ENCODE measurements at places on chromosomes 2 and 18.

DNA sequence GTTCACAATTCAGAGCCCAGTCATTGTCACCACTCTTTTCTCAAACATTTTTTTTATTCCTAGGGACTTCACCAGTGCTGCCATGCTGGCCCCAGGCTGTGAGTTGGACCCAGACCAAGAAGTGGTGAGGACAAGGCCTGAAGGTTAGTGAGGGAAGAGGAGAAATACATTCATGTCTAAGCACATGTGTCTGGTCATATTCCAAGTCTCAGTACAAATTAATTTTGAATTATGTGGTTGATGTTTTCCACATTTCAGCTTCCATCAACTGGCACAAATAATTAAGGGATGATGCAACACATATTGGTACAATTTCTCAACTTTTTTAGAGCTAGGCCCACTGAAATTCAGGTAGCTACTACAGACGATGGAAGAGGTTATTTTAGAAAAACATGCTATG is 106.6 kb upstream of the UPP2 start:
- DNase-seq = no peak

DNA sequence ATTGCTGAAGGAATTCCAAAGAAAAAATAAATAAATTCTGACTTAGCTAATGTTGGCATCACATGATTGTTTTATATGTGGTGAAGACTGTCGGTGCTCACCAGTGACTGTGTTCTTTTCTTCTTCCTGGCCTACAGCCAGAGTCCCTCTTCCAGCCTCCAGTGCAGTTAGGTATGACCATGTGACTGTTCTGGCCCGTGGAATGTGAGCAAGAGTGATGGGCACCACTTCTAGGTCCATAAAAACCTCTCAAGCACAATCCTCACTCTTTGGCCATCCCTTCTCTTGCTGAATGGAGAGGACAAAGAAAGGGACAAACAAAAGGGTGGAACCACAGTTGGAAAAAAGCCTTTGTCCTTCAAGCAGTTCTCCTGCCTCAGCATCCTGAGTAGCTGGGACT is 39.0 kb upstream of the BMPR2 start:
- DNase-seq = no peak

DNA sequence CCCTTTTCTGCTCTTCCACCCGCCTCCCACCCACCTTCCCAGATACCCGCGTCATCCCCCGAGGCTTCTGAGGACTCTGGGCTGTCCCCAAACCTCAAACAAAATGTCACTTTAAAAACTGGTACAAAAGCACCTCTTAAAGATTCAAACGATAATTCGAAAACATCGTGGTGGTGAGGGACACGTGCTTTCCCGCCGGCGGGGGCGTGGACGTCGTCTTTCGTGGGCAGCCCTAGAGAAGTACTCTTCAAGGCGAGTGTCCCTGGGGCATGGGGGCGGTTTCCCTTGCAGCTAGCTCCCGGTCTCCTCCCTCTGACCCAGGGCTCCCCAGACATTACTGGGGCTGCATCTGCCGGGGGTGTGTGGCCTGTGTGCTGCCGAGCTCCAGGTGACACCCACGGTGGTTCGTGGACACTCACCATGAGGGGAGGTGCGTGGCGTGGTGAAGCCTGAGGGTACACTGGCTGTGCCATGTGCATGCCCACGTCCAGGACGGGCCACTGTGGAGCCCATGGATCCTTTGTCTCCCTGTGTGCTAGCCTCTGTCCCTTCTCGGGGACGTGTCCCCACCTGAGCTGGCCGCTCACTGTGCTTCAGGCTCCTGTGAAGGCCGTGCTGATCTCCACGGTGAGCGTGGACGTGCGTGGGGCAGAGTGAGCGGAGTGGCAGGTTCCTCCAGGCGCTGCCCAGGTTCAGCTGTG is 117.8 kb downstream of the NFATC1 start:
- DNase-seq = no peak

GRCh38 chr2:219174146-219174545 is 2.6 kb downstream of the CNPPD1 start:
- no peak for DNase-seq

DNA sequence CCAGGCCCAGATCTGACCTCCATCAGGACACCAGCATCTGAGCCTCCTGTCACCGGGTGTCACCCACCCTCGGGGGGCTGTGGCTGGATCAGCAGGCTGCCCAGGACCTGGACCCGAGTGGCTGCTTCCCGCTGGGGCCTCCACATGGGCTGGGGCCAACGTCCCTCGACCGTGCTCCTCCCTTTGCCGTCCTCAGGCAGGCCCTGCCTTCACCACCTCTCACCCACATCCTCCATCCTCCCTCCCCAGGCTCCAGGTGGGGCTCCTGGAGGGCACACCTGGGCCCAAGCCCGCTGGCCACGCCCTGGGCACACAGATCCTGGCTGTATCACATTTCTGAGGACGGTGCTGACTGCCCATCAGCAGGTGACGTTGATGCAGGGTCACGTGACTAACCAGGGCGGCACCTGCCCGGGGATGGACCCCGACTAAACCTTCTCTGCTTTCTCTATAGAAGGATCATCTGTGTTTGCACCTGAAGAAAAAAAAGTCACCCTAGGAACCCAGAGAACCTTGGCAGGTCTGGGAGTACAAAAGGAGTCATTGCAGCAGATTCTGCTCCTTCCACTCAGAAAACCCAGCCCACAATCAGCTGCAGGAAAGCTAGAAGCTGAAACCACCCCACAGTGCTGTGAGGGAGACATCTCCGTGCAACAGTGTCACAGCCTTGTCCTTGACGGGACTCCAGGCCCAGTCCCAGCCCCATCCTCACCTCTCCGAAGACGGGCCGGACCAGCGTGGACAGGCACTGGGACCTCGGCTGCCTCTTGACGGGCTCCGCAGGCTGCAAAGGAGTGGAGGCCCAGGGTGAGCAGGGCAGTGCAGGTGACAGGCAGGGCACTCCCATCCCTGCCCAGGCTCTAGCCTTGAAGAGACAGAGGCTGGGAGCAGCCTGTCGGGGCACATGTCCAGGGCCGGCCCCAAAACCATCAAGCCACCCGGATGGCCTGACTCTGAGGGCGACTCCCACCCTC is 11.2 kb downstream of the STK25 start:
- no peak for DNase-seq

- no peak for DNase-seq
Observed at GRCh38 chr2:16661526-16661925, 4.1 kb downstream of the CYRIA start.

DNA sequence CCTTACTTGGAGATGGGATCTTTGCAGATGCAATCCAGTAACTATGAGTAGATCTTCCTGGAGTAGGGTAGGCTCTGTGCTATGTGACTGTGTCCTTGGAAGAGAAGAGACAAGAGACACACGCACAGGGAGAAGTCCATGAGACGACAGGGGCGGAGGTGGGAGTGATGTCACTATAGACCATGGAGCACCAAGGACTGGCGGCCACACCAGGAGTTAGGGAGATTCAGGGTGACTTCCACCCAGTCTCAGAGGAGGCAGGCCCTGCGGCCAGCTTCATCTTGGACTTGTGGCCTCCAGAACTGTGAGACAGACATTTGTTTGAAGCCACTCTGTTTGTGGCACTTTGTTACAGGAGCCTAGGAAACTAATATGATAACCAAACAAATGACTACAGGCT is 177.8 kb downstream of the INHBB start:
- DNase-seq = no peak

- DNase-seq = no peak
Observed at GRCh38 chr2:37858725-37859267, 66.3 kb upstream of the RMDN2 start.

Data from NCI-H82 (cell line).